ENCODE measurements at places on chromosomes 4 and X.

DNA sequence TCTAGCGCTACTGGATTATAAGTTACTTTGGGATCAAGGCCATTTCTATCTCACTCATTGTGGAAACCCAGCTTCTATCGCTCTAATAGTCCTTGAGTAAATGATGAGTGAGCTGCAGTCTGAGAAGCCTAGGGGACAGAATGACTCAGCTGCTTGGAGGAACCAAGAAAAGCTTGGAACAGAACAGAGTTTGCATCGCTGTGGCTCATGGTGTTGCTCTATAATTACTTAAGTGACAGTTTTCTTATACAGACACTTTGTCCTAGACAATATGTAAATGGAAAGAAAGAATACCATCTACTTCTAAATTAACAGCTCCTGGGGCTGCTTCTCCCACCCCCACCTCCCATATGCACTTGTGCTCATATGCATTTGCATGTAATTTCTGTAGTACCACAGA is 156.9 kb downstream of the SLIT2 start:
- DNase-seq: no peak

DNA sequence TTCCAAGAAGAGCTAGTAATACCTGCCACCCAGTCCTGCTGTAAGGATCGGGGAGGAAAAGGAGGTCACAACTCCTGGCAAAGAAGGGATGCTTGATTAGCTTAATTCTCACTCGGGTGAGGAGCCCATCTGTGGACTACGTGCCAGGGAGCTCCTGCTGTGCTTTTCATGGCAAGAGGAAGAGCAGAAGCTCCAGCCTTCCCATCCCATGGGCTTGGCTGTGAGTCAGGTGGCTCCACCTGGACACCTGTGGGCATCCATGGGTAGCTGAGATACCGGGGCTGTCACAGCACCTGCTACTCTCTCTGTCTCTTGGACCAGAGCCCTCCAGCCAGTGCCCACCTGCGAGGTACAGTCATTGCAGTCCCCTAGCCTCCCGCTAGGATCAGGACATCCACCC is 18.0 kb downstream of the CLNK start:
- no peak for DNase-seq

- DNase-seq: peak; percentile 20
Measured at GRCh38 chr4:13524504-13525243, 19.6 kb downstream of the NKX3-2 start.

- no peak for DNase-seq
Measured at GRCh38 chr4:48227662-48228061, 42.0 kb downstream of the TEC start.

- DNase-seq: no peak
Measured at GRCh38 chr4:138178566-138178965, 63.6 kb downstream of the SLC7A11 start.

- no peak for DNase-seq
Measured at GRCh38 chr4:81635739-81636138, 164.0 kb upstream of the RASGEF1B start.

DNA sequence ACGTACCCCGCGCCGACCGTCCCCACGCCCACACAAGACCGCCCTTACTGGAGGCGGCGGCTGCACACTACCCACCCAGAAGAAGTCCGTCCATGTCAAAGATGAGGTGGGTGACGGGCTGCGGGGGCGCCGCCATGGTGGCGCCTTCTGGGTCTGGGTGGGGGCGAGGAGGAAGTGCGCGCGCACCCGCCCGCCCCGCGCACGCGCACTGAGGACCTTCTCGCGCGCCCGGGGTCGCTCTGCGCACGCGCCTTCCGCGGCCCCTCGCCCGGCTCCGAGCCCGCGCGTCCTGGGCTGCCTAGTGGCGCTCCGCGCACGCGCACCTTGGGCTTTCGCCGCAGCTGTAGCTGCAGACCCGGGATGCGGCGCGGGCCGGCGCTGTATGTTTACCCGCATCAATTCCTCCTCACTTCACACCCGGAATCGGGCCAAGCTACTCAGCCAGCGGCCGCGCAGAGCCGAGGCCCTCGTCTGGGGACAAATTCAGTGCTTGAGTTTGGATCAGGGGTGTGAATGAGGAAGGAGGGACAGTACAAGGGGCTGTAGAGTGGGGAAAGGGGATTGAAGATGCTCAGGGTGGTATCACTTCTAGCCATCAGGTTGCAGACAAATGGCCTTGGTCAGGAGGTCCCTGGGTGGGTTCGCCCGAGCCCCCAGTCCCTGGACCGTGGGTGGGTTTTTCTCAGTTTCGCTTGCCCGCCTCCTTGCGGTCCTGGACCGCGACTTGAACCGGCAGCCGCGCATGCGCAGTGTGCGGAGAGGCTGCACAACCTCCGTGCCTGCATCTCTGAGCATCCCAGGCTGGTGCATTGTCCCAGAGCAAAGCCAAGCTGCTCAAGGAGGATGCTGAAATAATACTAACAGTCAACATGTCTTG is at the start of gene PUDP:
PUDP (minus strand) TSS at position 176 of the 877 bp plus-strand sequence; CDS start at position 136, 40 bp downstream.
- peak; percentile 66 for DNase-seq

DNA sequence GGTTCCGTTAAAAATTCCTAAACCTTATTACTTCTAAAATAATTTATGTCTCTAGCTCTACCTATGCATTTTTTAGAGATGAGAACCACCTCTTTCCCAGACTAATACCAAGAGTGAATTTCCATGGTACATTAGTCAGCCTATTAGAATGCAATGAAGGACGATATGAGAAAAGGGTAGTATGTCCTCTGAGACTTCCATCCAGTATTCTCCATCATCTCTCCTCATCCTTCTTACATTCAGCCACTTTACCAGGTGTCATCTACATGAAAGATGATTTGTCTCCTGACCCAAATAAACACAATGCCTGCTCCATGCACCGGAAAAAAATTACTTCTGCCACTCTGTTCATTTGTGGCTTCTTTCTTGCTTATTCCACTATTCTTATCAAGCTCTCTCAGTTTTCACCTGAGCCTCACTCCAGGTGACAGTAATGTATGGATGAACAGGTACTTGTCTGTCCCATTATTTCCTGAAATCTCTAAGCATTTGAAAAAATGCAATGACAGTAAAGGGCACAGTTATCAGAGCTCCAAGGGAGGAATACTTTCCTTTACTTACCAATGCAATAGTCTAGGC is 97.9 kb downstream of the MAB21L2 start:
- DNase-seq: no peak

Data from HuH-7.5 (cell line).